Progenitor cell of endocrine pancreas (in vitro differentiated cells): ENCODE measurements at places on chromosomes 1 and 21.

DNA sequence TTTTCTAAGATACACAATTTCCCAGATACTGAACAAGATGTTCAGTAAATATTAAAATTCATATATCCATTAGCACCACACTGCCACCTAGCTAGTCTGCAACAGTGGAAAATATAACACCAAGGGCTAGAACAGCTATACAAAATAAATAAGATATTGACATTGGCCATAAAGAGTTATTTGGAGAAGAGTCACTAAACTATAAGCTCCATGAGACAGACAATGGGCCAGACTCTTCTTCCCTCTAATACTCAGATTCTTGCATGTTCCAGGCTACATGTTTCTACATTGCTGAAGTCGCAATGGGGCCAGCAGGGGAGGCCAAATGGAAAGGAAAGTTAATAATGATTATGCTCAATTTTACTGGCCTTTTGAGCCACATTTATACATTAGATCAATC lies 21.5 kb downstream of the SPATA6 start:
- H3K36me3 ChIP-seq = peaks cover 9% of the 10 kb centered on the region
- no peak overlapping the region for H3K27ac ChIP-seq
- DNase-seq = no peak
- H3K27me3 ChIP-seq = no peaks in the 10 kb centered on the region

GRCh38 chr21:40425981-40426380 lies 421.0 kb downstream of the DSCAM start:
- H3K4me1 ChIP-seq = peaks cover 11% of the 10 kb centered on the region
- H3K4me3 ChIP-seq = no peak overlapping the region
- DNase-seq = no peak
- no peak overlapping the region for H3K27ac ChIP-seq
- H3K36me3 ChIP-seq = no peaks in the 10 kb centered on the region
- no peaks in the 10 kb centered on the region for H3K27me3 ChIP-seq

DNA sequence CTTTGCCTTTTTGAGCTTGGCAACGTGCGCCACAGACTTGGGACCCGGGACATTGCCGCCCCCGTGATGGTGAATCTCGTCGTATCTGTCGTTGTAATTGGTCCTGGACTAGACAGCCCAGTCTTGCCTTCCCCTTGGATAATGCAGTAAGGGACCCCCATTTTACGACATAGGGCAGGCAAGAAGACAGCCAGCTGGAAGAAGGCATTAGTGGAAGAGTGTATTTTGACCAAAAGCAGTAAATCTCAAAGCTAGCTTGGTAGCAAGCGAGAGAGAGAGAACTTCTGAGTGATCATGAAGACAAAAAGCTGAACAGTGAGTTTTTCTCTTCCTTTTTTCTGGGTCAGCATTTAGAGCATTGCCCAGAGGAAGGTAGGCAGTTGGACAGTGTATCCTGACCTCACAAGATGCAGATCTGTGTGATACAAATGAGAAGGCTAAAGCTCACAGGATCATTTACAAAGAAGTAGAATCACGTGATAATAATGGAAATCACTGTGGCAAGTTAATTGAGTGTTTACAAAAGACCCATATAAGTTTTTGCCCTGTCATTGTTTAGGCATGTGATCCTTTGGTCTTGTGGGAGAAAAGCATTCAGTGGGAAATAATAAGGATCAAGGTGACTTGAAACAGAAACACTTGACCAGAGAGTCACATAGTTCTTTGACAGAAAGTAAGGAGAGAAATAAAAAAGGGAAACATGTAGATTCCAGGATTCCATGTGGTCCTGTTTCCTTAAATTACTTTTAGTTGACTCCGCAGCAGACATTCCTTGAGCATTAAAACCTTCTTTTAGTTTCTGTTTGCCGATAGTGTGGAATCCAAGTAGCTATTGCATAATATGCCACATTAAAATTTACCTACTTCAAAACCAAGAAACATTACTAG lies 66.3 kb downstream of the CNST start:
- no peak for DNase-seq
- H3K36me3 ChIP-seq = peaks cover 29% of the 10 kb centered on the region
- peaks cover 12% of the 10 kb centered on the region for H3K4me1 ChIP-seq
- H3K4me3 ChIP-seq = no peak overlapping the region
- no peaks in the 10 kb centered on the region for H3K27me3 ChIP-seq

DNA sequence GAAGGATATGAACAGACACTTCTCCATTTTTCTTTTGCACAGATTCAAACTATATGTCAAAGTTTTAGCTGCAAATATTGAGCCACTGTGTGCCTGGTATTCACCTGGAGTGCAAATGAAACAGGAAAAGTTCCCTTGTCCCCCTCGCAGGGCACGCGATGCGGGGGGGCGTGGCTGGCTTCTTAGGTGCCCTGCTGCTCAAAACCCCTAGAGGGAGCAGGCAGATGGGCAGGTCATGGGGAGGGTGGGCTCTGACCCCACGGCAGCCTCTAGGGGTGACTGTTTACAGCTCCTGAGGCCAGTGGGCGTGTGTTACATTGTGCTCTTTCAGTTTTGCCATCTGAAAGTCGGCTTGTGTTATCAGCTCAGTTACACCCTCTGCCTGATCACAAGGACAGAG lies 931.2 kb upstream of the B3GALT2 start:
- H3K4me1 ChIP-seq = no peaks in the 10 kb centered on the region
- DNase-seq = no peak
- H3K4me3 ChIP-seq = no peak overlapping the region
- H3K27me3 ChIP-seq = no peaks in the 10 kb centered on the region
- no peaks in the 10 kb centered on the region for H3K36me3 ChIP-seq

DNA sequence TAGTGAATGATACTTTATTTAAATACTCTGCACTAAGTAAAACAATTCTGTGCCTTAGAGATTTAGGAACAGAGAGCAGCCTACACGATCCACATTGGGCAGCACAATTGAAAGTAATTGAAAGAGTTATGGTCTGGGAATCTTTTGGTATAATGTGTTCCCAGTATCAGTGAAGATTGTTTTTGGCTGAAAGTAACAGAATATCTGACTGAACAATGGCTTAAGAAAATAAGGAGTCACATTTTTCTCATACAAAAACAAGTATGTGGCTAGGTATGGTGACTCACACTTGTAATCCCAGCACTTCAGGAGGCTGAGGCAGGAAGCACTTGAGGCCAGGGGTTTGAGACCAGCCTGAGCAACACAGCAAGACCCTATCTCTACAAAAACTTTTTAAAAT lies 306.2 kb downstream of the NFIA start:
- H3K27me3 ChIP-seq = no peaks in the 10 kb centered on the region
- no peaks in the 10 kb centered on the region for H3K36me3 ChIP-seq
- DNase-seq = no peak

DNA sequence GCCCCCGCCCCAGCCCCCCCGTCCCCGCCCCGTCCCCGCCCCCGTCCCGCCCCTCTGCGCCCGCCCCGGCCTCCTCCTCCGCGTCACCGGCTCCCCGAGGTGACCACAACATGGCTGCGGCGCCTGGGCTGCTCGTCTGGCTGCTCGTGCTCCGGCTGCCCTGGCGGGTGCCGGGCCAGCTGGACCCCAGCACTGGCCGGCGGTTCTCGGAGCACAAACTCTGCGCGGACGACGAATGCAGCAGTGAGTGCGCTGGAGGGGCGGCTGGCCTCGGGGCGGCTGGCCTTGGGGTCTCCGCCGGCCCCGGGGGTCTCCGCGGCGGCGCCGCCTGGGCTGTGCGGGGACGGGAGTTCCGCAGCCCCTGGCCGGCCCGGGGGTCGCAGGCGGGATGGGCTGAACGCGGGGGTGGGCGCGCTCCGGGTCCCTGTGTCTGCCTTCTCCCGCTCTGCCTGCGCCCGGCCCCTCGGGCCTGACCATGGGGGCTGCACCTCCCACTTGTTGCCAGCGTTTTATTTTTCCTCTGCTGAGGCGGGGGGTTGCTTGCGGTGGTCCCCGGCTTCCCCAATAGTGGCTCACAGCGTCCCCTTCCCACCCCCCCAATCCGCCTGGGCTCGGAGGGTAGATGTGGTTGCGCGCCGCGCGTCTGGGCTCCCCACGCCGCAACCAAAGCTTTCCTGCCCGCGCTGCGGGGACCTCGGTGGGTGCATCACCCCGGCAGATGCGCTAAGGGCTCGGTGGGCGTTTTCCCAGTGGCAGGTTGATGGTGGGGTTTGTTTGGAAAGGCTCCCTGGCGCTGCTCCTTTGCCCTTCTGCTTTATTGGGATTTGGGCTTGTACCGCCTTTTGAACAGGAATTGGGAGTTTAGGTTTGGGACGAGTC lies at the start of gene MIA3:
Gene MIA3, plus strand, starts transcription at position 97 of the 879 bp plus-strand sequence. Its CDS starts 14 bp downstream, at position 111.
- H3K4me3 ChIP-seq = peak within 1 kb of the TSS; percentile 89
- H3K4me1 ChIP-seq = peaks cover 12% of the 10 kb centered on the region
- no peaks in the 10 kb centered on the region for H3K27me3 ChIP-seq
- H3K36me3 ChIP-seq = peaks cover 6% of the 10 kb centered on the region

- peaks cover 7% of the 10 kb centered on the region for H3K27me3 ChIP-seq
- H3K4me1 ChIP-seq = peaks cover 19% of the 10 kb centered on the region
- no peaks in the 10 kb centered on the region for H3K36me3 ChIP-seq
Observed at GRCh38 chr1:12542616-12543592, 75.1 kb downstream of the DHRS3 start.

DNA sequence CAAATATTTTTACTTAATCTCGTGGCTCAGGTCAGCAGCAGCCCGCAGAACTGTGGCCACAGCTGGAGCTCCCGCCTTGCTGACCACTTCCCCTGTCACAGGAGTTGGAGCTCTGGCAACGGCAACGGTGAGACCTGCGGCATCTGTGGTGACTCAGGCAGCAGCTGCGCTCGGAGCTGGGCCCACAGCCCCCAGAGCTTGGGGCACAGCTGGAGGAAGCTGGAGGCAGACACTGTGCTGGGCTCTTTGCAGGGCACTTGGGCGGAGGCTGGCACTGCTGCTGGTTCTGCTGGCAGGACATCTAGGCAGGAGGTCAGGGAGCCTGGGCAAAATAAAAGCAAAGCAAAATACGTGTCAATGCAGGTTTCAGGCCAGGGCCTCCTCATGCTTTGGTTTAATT lies at the start of gene LCE3A:
Gene LCE3A, minus strand, starts transcription at position 301 of the 400 bp plus-strand sequence. Its CDS starts 0 bp downstream, at position 301.
- no peak within 1 kb of the TSS for H3K4me3 ChIP-seq
- peaks cover 7% of the 10 kb centered on the region for H3K36me3 ChIP-seq
- no peak within 1 kb of the TSS for H3K27ac ChIP-seq
- DNase-seq = no peak

DNA sequence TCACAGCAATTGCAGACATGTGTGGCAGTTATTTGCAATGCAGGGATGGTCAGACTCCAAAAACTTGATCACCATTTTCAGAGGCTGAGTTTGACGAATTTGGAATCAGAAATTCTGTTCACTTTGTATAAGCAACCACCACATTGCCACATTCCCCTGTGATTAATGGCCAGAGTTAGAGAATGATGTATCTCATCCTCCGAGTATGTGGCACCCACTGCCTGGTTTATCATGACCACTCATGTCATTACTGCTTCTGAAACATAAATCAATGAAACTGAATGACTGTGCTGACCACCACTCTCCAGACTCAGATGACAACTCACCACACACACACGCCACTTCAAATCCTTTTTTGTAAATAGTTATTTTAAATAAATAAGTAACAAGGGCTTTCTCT lies 66.6 kb upstream of the CACHD1 start:
- no peaks in the 10 kb centered on the region for H3K36me3 ChIP-seq
- no peaks in the 10 kb centered on the region for H3K4me1 ChIP-seq

GRCh38 chr1:113850127-113850796 lies 21.2 kb downstream of the PTPN22 start:
- no peak overlapping the region for H3K4me3 ChIP-seq
- no peaks in the 10 kb centered on the region for H3K4me1 ChIP-seq
- no peaks in the 10 kb centered on the region for H3K36me3 ChIP-seq
- no peaks in the 10 kb centered on the region for H3K27me3 ChIP-seq
- no peak for DNase-seq

DNA sequence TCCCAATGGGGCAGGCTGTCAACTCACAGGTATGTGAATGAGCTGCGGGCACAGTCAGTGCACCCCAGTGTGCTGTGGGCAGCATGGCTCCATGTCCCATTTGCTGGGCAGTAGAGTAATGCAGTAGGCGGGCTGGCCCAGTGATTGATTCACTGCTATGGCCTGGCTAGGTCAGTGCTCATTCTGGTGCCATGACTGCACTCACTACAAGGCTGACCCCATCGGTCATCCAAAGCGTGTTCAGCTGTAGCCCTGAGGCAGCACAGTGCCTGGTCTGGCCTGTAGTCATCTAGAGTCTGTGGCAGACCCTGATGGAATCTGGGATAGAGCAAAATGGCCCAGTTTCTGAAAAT lies 7.4 kb downstream of the HYI start:
- H3K27me3 ChIP-seq = no peaks in the 10 kb centered on the region
- H3K27ac ChIP-seq = no peak overlapping the region
- H3K4me1 ChIP-seq = peaks cover 4% of the 10 kb centered on the region
- peaks cover 19% of the 10 kb centered on the region for H3K36me3 ChIP-seq
- no peak for DNase-seq

DNA sequence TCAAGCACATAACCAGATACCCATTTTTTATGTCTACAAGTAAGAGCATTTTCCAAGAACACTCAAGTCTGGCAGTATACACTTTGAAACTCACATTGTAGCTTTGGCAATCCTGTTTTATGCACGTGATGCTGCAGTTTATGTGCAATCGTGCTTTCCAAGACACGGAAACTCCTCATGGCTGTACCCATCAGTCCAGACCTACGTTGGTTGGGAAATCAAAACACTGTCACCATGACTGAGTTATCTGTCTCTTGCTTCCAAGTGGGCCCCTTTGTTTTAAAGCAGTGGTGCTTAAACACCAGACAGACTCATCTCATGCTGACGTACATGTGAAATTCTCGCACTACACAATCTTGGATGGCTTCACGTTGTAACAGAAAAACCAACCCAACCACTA lies 192.8 kb downstream of the LTN1 start:
- no peaks in the 10 kb centered on the region for H3K27me3 ChIP-seq
- no peaks in the 10 kb centered on the region for H3K4me1 ChIP-seq
- H3K36me3 ChIP-seq = no peaks in the 10 kb centered on the region
- no peak for DNase-seq
- H3K4me3 ChIP-seq = no peak overlapping the region

GRCh38 chr1:12161662-12162458 lies 4.9 kb upstream of the TNFRSF1B start:
- H3K4me1 ChIP-seq = peaks cover 1% of the 10 kb centered on the region
- H3K27ac ChIP-seq = no peak overlapping the region
- DNase-seq = no peak
- H3K36me3 ChIP-seq = no peaks in the 10 kb centered on the region
- peaks cover 46% of the 10 kb centered on the region for H3K27me3 ChIP-seq

DNA sequence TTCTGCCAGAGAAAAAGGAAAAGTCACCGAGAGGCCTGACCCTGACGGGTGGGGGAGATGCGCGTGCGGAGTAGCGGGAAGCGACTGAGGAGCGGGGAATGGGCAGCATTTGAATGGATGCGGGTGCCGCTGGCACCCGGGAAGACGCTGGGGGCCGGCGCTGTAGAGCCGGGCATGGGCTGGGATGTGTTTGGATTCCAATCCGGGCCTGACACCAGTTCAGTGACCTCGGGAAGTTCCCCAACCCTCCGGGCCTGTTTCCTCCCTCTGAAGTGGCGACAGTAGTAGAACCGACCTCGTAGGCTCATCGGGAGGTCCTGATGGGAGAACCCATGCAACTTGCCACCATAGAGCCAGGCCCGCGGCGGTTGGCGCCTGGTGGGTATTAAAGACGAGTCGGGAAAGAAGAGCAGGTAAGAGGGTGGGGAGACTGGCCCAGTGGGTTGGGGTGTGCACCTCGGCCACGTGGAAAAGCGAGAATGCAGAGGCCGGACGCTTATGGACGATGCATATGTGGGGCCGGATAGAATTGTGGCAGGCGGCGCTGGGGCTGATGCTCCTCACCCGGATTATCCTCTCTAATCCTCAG lies 642 bp upstream of the SLC16A1 start:
- peak overlapping the region; percentile 77 for H3K27ac ChIP-seq
- H3K4me1 ChIP-seq = peaks cover 25% of the 10 kb centered on the region
- peaks cover 16% of the 10 kb centered on the region for H3K27me3 ChIP-seq
